ENCODE measurements at places on chromosomes 2 and 18.

DNA sequence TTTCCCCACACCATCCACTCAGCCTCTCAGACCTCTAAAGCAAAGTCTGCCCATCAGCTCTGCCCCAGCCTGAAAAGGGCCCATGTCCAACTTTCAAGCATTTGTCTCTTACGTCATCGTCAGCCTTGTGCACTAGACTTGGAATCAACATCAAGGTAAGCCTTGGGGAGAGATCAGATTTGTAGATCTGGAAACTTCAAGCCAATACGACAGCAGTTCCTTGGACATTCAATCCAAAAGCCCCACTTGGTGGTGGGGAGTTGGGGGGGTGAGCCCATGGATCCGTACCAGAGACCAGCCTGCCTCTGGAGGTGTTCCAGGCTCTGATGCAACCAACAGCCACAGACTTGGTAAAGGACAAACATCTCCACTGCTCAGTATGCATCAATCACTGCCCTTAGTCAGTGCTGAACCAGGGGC lies 206.8 kb upstream of the MEIS1 start:
- peak; percentile 17 for DNase-seq

GRCh38 chr2:200461846-200462710 lies 47.8 kb downstream of the KCTD18 start:
- no peak for DNase-seq

DNA sequence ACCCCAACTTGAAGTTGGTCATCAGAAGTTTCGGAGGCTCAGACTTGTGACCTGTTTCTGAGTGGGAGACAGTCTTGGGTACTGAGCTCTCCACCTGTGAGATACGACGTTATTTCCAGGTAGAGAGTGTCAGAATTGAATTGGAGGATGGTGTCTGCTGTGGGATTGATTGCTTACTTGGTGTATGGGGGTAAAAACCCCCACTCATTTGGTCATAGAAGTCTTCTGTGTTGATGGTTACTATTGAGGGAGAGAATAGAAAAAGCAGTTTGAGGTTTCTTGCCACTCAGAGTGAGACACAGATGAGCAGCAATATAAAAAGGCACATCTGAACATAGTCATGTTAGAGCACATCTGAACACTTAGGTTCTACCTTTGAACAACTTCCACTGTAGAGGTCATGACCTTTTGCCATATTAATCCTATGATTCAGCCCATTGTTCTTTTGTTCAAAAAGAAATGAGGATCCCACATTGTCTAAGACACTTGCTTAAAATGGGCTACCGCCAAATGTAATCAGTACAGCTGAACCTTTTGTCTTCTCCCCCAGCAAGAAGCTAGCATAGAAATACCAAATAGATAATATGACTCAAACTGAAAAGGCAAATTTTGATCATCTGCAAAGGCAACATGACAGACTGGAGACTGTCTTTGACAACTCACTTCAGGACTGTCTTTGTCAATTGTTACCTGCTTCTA lies 73.3 kb downstream of the NAB1 start:
- no peak for DNase-seq

GRCh38 chr2:158975271-158975921 lies 7.0 kb downstream of the TANC1 start:
- DNase-seq = no peak

DNA sequence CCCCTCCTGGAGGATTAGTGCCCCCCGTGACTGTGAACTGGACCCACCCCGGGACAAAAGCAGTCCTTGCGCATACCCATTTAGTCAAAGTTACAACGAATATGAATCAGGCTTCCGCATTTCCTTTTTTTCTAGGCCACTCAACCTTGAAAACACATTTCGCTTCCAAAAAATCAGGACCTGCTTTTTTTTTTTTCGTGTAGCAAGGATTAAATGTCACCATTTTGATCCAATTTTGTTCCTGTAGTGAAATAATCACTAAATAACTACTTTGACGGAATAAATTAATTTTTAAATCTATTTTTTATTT lies 464 bp upstream of the FTCDNL1 start:
- no peak for DNase-seq

All from spinal cord (tissue), 10 donors.